Tibial artery (tissue), 4 donors: ENCODE measurements at places on chromosomes 3 and 15.
A peak's percentile ranks its signal among the peaks of the same experiment; 100 is the strongest.

DNA sequence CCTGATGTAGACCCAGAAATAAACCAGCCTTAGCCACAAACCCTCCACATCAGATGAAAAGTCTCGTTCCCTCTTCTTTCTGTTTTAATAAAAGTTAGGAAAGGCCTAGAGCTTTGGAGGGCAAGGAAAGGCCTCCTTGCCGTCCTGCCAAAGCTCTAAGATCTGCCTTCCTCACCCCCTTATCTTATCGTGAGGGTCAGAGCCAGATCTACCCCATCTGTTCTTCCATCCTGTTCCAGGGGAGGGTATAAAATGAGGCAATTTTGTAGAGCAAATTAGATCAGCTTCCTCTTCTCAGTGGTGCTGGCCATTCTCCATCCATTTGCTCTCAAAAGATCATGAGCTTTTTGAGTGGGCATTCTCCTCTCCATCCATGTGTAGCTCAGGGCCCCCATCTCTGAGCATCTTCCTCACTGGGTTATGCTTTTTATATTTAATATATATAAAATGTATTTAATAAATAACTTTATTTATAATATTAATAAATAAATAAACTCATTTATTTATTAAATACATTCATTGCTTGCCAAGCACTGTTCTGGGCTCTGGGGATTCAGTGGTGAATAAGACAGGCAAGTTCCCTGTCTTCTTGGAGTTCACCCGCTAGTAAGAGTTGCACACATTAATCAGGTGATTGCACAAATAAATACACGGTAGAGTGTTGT, 2.0 kb upstream of the SLC24A1 start:
- H3K4me3 ChIP-seq, result no peak overlapping the region
- no peaks in the 10 kb centered on the region for H3K4me1 ChIP-seq
- no peak overlapping the region for H3K27ac ChIP-seq
- H3K27me3 ChIP-seq, result no peaks in the 10 kb centered on the region

DNA sequence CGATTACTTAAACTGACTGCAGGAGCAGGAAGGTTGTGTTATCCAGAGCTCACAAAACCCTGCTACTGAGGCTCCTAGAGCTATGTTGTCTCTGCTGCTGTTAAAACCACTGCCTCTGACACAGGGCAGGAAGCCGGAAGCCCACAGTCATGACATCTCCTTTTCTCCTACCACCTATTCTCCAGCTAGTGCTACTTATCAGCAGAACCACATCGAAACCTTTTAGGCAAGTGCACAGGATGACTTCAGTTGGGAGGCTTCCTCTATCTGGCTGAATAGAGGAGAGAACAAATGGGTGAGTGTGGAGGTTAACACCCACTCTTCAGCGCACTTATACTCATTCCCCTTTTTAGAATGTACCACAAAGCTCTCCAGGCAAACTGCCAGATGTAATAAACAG, 638.0 kb downstream of the OTOL1 start:
- H3K4me3 ChIP-seq, result no peak overlapping the region
- no peak overlapping the region for H3K27ac ChIP-seq
- H3K36me3 ChIP-seq, result no peaks in the 10 kb centered on the region
- DNase-seq, result no peak
- no peaks in the 10 kb centered on the region for H3K27me3 ChIP-seq

- H3K27ac ChIP-seq, result no peak overlapping the region
- no peak overlapping the region for H3K4me3 ChIP-seq
- no peaks in the 10 kb centered on the region for H3K27me3 ChIP-seq
- H3K4me1 ChIP-seq, result peaks cover 10% of the 10 kb centered on the region
- H3K36me3 ChIP-seq, result no peaks in the 10 kb centered on the region
Observed at GRCh38 chr3:9251055-9251786, 1.8 kb upstream of the SRGAP3 start.

- no peaks in the 10 kb centered on the region for H3K27me3 ChIP-seq
- H3K4me1 ChIP-seq, result no peaks in the 10 kb centered on the region
- DNase-seq, result no peak
- H3K27ac ChIP-seq, result no peak overlapping the region
- no peak overlapping the region for H3K4me3 ChIP-seq
Observed at GRCh38 chr3:16765661-16766060, 119.1 kb upstream of the PLCL2 start.

GRCh38 chr3:157100096-157100477, 59.9 kb downstream of the CCNL1 start:
- H3K4me3 ChIP-seq, result no peak overlapping the region
- DNase-seq, result no peak
- H3K4me1 ChIP-seq, result peaks cover 5% of the 10 kb centered on the region
- H3K27me3 ChIP-seq, result no peaks in the 10 kb centered on the region
- no peaks in the 10 kb centered on the region for H3K36me3 ChIP-seq

GRCh38 chr3:64174328-64174727, 50.9 kb downstream of the PRICKLE2 start:
- no peak overlapping the region for H3K27ac ChIP-seq
- H3K4me3 ChIP-seq, result no peak overlapping the region
- no peaks in the 10 kb centered on the region for H3K4me1 ChIP-seq
- no peaks in the 10 kb centered on the region for H3K36me3 ChIP-seq
- no peak for DNase-seq

- no peaks in the 10 kb centered on the region for H3K4me1 ChIP-seq
- no peak for DNase-seq
- H3K27me3 ChIP-seq, result no peaks in the 10 kb centered on the region
- H3K36me3 ChIP-seq, result no peaks in the 10 kb centered on the region
Observed at GRCh38 chr3:100463002-100463401, 29.4 kb upstream of the TMEM45A start.

- no peaks in the 10 kb centered on the region for H3K27me3 ChIP-seq
- peak overlapping the region; percentile 96 for H3K27ac ChIP-seq
- H3K4me1 ChIP-seq, result peaks cover 35% of the 10 kb centered on the region
- no peaks in the 10 kb centered on the region for H3K36me3 ChIP-seq
- no peak for DNase-seq
Observed at GRCh38 chr3:123404391-123404790, 44.5 kb downstream of the ADCY5 start.

- H3K27me3 ChIP-seq, result no peaks in the 10 kb centered on the region
- no peak for DNase-seq
- H3K27ac ChIP-seq, result no peak overlapping the region
- no peaks in the 10 kb centered on the region for H3K4me1 ChIP-seq
- H3K4me3 ChIP-seq, result no peak overlapping the region
Observed at GRCh38 chr3:169323578-169324451, 339.7 kb downstream of the MECOM start.

DNA sequence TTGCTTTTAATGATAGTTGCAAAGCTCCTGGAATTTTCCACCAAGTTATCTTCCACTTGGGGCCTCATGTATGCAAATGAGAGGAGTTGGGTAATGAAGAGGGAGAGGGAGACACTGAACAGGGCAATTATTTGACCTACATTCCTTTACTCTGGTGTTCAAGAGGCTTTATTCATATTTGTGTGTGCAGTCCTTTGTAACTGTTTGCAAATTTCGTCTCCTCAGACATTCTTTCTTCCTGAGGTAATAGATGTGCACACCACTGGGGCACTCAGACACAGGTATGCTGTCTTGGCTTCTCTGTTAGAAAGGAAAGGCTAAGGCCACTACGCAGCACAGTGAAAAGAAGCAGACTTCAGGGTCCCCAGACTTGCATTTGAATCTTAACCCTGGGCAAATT, 189.7 kb upstream of the IL12A start:
- H3K27me3 ChIP-seq, result no peaks in the 10 kb centered on the region
- no peak for DNase-seq
- peaks cover 52% of the 10 kb centered on the region for H3K4me1 ChIP-seq

- no peaks in the 10 kb centered on the region for H3K4me1 ChIP-seq
- no peak overlapping the region for H3K27ac ChIP-seq
- H3K36me3 ChIP-seq, result no peaks in the 10 kb centered on the region
- no peak overlapping the region for H3K4me3 ChIP-seq
Observed at GRCh38 chr15:94080416-94080815, 150.9 kb upstream of the MCTP2 start.

GRCh38 chr15:60854858-60855564, 374.1 kb downstream of the RORA start:
- DNase-seq, result no peak
- H3K27me3 ChIP-seq, result no peaks in the 10 kb centered on the region
- no peaks in the 10 kb centered on the region for H3K36me3 ChIP-seq
- no peak overlapping the region for H3K4me3 ChIP-seq
- no peak overlapping the region for H3K27ac ChIP-seq

DNA sequence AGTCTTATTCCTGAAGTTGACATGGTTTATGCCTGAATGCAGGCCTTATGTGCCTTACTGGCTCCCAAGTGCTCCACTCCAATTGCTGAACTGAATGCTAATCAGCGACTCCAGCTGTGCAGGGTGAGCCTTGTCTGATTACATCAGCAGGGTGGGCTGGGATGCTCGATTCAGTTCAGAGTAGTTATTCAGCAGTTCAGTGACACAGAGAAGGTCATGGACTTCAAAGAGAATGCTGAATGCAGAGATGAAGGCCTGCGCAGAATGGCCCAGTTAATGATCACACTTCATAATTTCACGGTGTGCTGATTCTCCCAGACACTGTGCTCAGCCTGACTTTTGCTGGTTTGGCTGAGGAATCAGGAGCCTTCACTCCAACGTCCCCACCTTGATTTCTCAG, 63.6 kb downstream of the CLDN1 start:
- H3K36me3 ChIP-seq, result no peaks in the 10 kb centered on the region
- no peak overlapping the region for H3K27ac ChIP-seq
- no peaks in the 10 kb centered on the region for H3K27me3 ChIP-seq
- no peaks in the 10 kb centered on the region for H3K4me1 ChIP-seq
- no peak for DNase-seq

GRCh38 chr15:92869263-92869940, 30.7 kb upstream of the CHD2 start:
- H3K4me1 ChIP-seq, result no peaks in the 10 kb centered on the region
- H3K36me3 ChIP-seq, result no peaks in the 10 kb centered on the region

DNA sequence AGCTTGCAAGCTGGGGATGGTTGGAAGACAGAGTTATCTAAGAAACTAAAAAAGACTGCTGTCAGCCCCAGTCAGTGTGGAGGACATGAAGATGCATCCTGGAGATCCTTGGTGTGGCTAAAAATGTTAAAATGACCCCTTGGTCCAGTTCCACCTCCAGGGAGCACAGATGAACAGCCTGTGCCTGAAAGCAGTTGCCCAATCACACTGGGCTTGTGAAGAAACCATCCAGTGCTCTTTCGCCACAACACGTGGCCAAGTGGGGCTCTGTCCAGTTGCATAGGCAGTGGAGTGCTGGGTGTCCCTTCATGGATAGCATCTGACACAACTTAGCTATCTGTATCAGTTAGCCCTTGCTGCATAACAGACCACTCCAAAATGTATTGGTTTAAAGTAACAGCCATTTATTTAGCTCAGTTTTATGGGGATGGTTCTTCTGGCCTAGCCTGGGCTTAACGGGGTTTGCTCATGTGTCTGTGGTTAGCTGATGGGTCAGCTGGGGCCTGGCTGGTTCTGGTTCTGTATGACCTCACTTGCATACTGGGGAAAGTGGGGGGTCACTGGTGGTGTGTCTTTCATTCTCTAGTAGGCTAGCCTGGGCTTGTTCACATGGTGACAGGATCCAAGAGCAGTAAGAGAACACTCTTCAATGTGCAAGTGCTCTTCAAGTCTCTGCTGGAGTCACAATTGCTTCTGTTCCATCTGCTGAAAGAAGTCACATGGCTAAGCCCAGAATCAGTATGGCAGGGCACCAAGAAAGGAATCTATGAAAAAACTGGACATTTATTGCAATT, 226.2 kb downstream of the PDCD6IP start:
- H3K4me1 ChIP-seq, result no peaks in the 10 kb centered on the region
- H3K27ac ChIP-seq, result no peak overlapping the region

- no peaks in the 10 kb centered on the region for H3K27me3 ChIP-seq
- H3K36me3 ChIP-seq, result no peaks in the 10 kb centered on the region
- DNase-seq, result no peak
Observed at GRCh38 chr3:147672436-147672835, 263.3 kb downstream of the ZIC1 start.

DNA sequence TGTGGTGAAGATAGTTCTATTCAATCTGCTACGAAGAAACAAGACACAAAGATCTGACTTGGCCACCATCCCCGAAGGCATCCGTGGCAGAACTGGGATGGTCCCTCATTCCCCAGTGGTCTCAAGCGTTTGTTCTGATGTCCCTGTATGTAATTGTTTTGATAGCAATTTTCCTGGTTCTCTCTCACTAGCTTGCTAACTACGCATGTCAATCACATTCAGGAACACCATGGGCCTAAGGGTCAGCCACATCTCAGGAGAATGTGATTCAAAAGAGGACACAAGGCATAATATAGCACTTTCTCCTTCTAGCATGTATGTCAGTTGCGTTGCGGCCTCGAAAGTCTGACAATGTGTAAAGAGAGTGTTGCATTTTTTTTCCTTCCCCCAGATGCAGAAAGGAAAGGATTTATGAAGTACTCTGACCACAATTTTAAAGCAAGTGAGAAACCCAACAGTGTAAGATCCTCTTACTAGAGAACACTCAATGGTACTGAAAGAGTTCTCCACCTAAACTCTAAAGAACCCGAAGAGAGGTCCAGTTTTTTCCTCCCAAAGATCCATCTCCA, 32.0 kb upstream of the TCF12 start:
- H3K4me3 ChIP-seq, result peak overlapping the region; percentile 65
- H3K4me1 ChIP-seq, result peaks cover 9% of the 10 kb centered on the region

DNA sequence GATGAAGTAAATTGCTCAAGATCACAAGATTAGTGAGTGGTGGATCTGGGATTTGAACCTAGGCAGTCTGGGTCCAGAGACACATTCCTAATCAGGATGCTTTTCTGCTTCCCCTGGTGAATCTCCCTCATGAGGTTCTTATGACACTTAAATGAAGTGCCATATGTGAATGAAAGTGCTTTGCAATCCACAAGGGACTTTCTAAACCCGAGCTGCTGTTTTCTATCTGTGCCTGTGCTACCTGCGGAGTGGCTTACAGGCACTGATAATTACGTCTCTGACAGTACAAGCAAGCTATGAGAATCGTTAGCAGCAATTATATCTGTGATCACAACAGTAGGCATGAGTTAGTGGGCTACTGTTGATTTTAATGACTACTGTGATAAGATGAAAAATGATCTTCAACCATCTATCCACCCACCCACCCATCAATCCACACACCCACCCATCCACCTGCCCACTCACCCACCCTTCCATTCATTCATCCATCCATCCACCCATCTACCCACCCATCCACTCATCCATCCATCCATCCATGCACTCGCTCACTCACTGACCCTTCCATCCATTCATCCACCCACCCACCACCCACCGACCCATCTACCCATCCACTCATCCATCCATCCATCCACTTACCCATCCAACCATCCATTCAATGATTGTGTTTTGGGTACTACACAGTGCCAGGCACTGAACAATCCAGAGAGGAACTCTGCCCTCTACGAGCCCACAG, 51.8 kb downstream of the ATP2B2 start:
- H3K27ac ChIP-seq, result no peak overlapping the region
- no peak for DNase-seq
- peaks cover 24% of the 10 kb centered on the region for H3K27me3 ChIP-seq

GRCh38 chr3:179321668-179322285, 1.1 kb upstream of the ZNF639 start:
- peak overlapping the region; percentile 99 for H3K27ac ChIP-seq

GRCh38 chr3:86269364-86270155, 721.4 kb downstream of the VGLL3 start:
- DNase-seq, result no peak
- no peak overlapping the region for H3K4me3 ChIP-seq
- H3K4me1 ChIP-seq, result no peaks in the 10 kb centered on the region
- H3K27ac ChIP-seq, result no peak overlapping the region
- H3K27me3 ChIP-seq, result no peaks in the 10 kb centered on the region
- no peaks in the 10 kb centered on the region for H3K36me3 ChIP-seq
